ENCODE measurements at places on chromosomes 7 and 10.

DNA sequence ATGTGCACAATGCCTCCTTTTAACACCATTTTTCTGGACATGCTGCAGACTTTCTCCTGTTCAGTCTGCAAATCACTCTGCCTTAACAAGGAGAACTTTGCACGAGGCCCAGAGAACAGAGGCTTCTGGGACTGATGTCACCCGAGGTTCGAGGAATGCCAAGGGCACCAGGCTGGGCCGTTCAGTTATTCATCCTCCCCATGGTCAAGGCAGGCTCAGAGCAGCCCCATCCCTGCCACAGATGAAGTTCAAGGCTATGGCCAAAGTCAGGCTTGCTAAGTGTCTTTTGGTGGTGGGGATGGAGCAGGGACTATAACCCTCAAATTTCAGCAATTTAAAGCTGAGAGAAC lies 9.4 kb upstream of the DUSP5 start:
- ATAC-seq = no peak

GRCh38 chr10:50883629-50884028 lies 1.8 kb downstream of the A1CF start:
- ATAC-seq = no peak

DNA sequence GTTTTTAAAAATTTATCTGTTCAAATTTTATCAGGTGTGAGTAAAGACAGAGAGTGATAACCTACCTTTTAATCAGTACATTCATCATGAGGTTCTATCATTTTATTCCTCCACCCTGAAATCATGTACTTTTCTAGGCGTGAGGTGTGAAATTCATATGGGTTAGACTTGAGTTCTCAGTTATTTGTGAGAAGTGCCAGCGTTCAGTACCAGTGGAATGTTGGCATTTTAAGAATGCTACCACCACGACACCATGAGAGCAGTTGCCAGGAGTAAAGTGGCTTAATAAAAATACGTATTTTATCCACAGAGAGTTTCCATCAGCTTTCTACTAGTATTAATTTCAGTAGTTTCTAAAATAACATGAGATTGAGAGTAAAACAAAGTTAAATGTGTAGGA lies 104.1 kb upstream of the FERD3L start:
- ATAC-seq = no peak

DNA sequence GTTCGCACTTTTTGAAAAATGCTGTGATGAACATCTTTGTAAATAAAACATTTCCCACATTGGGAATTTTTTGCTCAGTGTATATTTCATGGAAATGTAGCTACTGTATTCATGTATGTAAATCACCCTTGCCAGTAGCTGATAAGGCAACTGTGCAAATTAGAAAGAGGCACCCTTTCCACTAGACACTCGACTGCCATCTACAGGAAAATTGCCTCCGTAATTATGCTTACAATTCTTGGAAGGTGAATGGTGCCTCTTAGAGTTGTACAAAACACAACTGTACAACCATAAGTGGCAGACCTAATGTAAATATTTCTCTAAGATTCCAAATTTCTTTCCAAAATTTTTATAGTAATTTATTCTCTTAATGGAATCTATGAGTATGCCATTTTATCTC lies 491.7 kb downstream of the CCSER2 start:
- no peak for ATAC-seq

- no peak for ATAC-seq
Observed at GRCh38 chr7:51021906-51022570, 239.3 kb upstream of the GRB10 start.

DNA sequence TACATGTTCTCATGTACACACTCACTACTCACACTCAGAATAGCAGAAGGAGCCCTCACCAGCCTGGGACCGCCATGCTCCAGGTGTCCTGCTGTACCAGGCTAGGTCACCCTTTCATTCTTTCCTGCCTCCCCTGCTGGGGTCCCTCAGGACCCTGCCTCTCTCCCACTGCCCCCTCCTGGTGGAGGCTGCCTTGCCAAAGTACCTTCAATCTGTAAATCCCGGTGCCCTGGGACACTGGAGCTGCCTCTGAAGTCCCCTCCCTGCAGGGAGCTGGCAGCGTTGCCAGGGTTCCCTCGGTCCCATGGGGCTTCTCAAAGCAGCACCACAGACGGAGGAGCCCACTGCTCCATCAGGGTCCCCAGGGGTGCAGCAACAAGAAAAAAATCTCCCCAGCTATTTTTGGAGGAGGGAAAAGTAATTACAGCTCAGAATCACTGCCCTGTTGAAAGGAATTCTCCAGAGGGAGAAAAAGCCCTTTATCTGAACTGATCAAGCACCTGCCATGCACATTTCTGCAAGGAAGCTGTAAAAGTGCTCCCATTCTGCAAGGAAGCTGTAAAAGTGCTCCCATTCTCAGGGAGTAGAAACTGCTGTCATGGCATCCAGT lies 259.9 kb downstream of the PTPRN2 start:
- ATAC-seq = no peak

DNA sequence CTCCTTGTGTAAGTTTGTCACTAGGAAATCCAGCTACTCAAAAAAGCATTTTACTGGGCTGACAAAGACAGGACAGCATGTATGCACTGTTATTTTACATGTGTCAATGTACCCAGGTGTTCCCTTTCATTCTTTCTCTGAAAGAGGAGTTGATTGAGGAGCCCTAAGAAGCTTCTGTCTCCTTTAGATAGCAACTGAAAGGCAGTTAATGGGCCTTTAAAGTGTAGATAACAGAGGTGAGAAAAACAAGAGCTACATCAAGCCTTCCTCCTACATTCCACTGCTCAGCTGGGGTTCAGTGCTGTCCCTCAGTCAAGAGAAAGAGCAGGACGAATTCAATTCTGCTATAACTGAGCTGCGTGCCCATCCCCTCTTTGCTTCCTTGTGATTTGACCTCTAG lies 12.8 kb upstream of the WIPF3 start:
- no peak for ATAC-seq

DNA sequence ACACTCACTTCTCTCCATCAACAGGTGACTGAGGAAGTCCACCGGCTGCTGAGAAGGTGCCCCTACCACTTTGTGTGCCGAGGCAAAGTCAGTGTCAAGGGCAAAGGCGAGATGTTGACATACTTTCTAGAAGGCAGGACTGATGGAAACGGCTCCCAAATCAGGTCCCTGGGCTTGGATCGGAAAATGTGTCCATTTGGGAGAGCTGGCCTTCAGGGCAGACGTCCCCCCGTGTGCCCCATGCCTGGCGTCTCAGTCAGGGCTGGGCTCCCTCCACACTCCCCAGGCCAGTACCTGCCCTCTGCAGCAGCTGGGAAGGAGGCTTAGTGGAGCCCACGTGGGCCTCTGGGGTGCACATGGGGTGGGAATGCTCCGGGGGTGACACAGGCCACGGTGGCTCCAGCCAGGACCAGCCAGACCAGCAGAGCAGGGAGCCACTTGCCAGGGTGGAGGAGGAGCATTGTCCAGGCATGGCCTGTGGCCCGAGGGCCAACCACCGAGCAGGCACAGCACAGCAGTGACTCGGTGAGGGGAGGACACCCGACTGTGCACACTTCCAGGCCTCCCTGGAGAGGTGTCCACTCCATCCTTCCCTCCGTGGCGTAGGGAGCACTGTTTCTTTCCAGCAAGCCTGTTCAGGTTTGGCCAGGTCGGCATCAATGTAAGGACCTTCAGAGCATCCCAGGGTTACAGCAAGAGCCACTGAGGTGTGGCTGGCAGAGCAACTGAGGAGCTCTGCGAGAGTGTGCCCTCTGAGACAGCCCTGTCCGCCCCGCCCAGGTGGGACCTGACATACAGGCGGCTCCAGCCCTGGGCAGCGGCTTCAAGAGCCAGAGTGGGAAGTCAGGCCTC lies 139.7 kb downstream of the ADCY1 start:
- no peak for ATAC-seq

DNA sequence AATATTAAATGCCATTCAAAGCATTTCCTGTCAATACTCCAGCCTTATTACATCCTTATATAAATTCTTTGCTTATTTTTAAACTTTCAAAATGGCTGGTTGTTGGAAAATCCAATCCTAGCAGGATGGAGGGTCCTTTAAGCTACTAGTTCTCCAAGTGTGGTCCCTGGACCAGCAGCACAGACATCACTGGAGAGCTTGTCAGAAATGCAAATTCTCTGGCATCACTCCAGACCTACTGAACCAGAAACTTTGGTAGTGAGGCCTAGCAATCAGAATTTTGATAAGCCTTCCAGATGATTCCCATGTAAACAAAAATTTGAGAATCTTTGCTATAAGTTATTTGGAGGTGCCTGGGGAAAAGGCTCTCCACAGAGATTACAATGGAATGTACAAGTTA lies 43.8 kb downstream of the CALCR start:
- ATAC-seq = no peak

DNA sequence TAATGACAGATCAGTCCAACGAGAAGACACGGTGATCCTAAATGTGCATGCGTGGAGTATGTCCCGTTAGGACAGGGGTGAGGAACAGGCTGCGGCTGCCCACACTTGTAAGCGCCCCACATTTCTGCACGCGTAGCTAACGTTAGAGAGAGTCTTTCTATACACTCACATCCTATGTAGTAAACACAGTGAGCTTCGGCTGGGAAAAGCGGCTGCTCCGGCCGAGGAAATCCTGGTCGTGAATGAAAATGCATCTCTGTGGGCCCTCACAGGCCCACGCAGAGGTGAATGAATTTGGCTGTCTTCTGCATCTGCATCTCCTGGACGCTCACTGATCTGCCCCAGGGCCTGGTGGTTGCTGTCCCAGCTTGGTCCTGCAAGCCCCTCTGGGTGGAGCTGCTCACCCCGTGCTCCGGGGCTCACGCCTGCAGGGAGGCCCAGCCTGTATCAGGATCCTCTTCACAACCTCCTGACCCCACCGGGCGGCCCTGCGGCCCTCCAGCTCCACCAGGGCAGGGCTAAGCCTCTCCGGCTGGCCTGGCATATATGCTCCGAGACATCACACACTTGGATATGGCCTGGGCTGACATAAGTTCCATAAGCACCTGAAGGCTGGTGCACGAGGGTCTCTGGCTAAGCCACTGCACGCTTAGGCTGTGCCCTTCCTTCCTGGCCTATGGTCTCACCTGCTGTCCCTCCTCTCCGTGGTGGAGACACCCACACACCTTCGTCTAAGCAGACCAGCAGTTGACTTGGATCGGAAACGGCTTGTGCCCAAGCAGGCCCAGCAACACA lies 117.9 kb upstream of the DIP2C start:
- no peak for ATAC-seq

- ATAC-seq = no peak
Observed at GRCh38 chr7:26202019-26202990, 760 bp downstream of the CBX3 start.

- no peak for ATAC-seq
Observed at GRCh38 chr7:122133477-122133876, 10.6 kb downstream of the AASS start.

DNA sequence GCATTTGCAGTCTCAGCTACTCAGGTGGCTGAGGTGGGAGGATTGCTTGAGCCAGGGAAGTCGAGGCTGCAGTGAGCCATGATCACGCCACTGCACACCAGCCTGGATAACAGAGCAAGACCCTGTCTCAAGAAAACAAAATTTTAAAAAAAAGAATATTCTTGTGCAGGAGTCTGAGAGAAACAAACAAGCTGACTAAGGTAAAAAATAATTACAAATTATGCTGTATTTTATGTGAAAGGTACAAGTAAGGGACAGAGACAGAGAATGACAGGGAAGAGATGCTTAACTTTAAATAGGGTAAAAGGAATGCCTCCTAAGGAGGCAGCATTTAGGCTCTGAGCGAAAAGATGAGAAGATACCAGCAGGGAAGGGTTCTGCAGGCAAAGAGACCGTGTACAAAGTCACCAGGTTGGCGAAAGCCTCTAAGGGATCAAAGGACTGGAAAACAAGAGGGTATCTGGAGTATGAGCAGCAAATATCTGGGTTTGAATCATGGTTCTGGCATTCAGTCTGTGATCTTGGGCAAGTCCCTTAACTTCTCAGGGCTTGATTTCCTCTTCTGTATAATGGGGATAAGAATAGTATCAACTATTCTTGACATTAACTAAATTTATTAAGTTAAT lies 106.2 kb upstream of the RHOBTB1 start:
- no peak for ATAC-seq

GRCh38 chr10:9018195-9019173 lies 964.0 kb downstream of the GATA3 start:
- ATAC-seq = no peak

DNA sequence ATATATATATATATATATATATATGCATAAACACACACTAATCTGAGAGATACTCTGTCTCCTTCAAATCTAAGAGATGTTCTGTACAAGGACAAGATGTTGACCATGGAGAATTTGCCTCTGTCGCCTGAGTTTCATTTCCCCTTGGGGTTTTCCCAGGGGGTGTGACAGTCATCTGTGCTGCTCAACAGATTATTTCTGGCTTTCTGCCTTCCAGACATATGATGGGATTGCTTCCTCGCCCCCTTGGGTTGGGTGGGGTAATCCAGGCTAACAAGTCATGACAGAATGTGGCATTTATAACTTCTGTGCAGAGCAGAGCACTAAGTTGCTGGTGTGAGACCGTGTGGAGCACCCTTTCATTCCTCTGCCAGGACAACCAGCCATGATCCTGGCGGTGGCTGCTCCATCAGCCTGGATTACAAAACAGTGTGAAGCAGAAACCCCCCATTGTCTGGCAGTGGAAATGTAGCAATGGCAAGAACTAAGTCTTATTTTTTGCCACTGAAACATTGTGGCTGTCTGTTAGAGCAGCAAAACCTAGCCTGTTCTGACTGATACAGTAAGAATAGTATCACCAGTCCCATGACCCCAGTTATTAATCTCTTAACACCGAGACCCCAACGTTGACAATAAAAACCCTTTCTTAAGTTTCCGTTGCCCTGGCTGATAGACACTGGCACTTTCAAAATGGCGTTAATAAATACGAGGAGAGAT lies 13.7 kb upstream of the USP6NL start:
- ATAC-seq = no peak

DNA sequence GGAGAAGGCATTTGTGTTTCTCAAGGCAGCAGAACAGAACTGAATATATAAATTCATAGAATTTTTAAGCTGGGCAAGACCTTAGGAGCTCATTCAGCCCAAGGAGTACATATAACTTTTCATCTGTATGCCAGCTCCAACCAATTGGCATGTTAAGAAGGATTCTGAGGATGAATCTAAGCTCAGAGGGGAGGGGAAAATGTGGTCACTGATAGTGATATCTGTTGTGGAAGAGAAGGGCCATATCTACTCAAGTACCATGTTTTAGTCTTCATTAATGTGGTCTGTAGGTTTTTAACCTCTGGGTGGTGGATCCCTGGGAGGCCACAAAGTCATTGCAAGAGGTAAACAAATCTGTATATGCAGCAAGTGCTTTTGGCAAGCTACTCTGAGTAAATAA lies 6.4 kb downstream of the CALD1 start:
- no peak for ATAC-seq

DNA sequence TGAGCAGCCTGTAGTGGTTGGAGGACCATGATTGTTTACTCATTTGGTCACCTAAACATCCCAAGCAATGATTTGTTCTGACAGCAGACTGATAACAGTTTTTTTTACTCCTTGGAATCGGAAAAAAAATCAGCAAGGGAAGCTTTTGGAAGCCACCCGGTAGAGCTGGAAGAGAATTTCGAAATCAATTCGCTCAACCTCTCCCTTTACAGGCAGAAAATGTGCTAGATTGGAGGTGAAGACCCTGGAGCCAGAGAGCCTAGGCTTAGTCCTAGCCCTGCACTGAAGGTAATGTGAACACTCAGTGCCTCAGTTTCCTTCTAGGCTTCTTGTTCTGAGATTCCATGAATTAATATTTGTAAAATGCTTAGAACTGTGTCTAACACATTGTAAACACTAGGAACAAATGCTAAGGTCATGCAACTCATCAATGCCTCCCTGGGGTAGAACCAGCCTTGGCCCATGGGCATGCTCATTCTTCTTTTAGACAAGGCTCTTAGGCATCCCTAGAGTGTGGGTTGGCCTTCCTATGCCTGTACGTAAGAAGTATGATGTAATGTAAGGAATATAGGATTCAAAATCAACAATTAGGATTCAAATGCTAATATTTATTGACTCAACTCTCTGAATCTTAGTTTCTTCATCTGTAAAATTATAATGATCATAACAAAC lies 52.7 kb downstream of the MET start:
- ATAC-seq = no peak
